ENCODE measurements at places on chromosomes 16 and 17.
A peak's percentile ranks its signal among the peaks of the same experiment; 100 is the strongest.

- DNase-seq, result peak; percentile 52
Observed at GRCh38 chr17:83192161-83192788, 112.9 kb downstream of the METRNL start.

GRCh38 chr16:71288570-71288889 is 672 bp downstream of the CMTR2 start:
- no peak for DNase-seq

DNA sequence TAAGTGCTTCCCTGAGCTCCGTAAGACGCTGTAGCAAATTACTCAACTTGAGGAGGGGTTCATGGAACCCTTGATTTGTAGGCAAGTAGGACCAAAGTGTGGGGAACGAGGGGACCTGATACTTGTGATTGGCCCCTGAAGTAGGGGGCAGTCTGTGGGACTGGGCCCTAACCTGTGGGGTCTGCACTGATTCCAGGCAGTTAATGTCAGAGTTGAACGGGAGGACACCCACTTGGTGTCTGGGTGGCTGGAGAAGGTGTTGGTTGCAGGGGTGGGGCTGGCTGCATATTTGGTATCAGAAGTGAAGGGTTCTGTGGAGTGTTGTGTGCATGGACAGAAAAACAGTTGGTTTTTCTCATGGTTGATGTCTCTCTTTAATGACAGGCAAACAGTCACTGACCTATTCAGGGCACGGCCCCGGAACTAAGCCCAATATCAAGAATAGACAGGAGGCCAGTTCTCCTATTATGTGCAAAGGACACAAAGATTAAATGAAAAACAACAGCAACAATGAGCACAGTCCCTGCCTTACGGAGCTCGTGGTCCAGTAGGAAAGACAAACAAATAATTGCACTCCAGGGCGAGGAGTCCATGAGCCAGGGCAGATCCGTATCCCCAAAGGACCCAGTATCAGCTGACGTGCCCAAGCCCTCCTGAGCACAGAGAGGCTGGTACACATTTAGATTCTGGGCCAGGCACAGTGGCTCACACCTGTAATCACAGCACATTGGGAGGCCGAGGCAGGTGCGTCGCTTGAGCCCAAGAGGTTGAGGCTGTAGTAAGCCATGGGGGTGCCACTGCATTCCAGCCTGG is 19.2 kb downstream of the MXRA7 start:
- DNase-seq, result no peak

- peak; percentile 20 for DNase-seq
Observed at GRCh38 chr16:11986521-11987057, 10.1 kb downstream of the SNX29 start.

GRCh38 chr16:62077998-62078397 is 41.8 kb upstream of the CDH8 start:
- DNase-seq, result no peak

Measured in astrocyte of the hippocampus (primary cell).